NCI-H510A treated with DMSO at 0.1 percent for 48 hours (cell line): ENCODE measurements at places on chromosomes 4 and X.
A peak's percentile ranks its signal among the peaks of the same experiment; 100 is the strongest.

DNA sequence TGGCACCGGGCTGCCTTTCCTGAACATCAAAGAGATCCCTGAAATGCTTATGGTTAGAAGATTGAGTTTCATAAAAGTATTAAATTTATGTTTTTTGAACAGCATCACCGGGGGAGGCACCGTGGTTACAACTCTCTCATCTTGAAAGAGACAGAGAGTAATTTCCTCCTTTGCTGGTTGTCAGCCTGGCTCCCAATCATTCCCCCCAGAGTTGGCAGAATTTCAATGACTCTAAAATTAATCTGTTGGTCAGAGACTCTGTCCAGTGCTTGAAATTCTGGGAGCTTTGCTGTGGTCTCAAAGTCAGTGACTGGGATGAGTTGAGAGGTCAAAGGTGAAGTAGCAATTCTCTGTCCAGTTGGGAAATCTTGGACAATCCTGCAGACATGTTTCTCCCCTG is 135.9 kb downstream of the RAB28 start:
- DNase-seq: no peak

GRCh38 chr4:51960486-51960885 is 59.7 kb downstream of the LRRC66 start:
- DNase-seq: no peak

- no peak for DNase-seq
These were observed 34.5 kb downstream of the PHKA2 start for GRCh38 chrX:18949291-18949943.

GRCh38 chrX:98405376-98405775 is 1521.7 kb downstream of the RPA4 start:
- DNase-seq: no peak

GRCh38 chr4:105714932-105715331 is 6.3 kb downstream of the GSTCD start:
- DNase-seq: no peak

GRCh38 chrX:119226446-119226845 is 9.6 kb upstream of the PGRMC1 start:
- no peak for DNase-seq

- DNase-seq: no peak
These were observed 4.2 kb upstream of the TAB3 start for GRCh38 chrX:30893206-30893605.

GRCh38 chr4:13365195-13365594 is 118.9 kb downstream of the RAB28 start:
- DNase-seq: no peak

DNA sequence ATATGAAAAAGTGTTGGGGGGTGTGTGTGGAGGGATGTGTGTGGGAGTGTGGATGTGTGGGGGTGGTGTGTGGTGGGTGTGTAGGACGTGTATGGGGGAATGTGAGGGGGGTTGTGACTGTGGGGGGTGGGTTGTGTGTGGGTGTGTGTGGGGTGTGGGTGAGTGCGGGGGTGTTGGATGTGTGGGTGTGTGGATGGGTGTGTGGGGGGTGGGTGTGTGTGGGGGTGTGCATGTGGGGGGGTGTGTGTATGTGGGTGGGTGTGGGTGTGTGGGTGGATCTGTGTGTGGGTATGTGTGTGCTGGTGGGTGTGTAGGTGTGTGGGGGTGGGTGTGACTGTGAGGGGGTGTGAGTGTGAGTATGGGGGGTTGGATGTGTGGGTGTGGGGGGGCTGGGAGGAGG is 47.8 kb downstream of the KDR start:
- DNase-seq: no peak

DNA sequence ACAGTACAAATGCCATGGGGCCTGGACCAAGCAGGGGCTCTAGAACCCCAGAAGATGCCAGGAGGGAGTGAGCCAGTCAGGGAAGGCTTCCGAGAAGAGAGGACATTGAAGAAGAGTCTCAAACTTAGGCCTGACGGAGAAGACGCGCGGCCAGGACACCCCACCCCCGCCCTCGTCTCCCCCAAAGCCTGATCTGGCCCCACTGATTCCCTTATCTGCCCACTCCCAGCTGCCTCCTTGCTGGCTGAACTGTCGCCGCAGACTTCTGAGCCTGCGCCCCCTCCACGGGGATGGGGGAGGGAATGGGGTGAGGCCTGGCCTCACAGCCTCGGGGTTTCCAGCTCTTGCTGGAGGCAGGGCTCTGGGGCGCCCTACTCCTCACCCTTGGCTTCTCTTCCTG is 3.6 kb upstream of the GATA1 start:
- DNase-seq: no peak

GRCh38 chrX:22135994-22136684 is 104.0 kb downstream of the PHEX start:
- peak; percentile 69 for DNase-seq

- no peak for DNase-seq
These were observed 3.1 kb downstream of the TADA2B start for GRCh38 chr4:7045961-7046921.

DNA sequence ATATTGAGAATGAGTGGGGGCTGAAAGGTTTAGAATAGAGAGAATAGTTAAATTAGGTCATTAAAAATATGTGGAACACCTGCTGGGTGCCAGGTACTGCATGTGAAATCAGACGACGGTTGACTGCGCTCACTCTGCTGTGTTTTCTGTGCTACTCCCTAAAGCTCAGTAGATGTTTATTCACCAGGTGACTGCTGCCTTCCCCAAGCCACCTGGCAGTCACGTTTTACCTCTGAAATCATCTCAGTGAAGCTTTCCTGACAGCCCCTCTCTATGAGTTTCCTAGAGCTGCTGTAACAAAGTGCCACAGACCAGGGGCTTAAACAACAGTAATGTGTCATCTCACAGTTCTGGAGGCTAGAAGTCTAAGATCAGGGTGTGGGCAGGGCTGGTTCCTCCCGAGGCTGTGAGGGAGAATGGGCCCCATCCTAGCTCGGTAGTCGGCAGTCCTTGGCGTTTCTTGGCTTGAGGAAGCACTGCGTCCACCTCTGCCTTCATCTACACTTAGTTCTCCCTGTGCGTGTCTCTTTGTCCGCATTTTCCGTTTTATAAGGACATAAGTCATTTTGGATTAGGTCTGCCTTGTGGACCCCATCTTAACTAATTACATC is 25.3 kb downstream of the ADD1 start:
- DNase-seq: peak; percentile 19

DNA sequence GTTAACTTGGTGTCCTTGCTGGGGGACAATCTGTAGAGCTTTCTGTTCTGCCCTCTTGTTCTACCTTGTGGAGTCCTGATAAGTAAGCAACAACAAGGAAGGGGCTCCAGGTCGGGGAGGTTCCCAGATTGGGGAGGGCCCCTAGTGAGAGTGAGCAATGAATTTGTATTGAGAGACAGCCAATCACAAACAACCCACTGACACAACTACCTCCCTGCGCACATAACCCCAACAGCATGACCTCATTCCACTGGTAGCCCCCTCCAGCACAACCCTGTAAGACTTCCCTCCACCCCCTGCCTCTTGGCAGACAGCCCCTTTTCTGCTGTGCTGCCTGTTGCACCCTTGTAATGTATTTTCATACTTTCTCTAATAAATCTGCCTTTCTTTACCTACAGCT is 19.7 kb upstream of the PNPLA4 start:
- DNase-seq: no peak

DNA sequence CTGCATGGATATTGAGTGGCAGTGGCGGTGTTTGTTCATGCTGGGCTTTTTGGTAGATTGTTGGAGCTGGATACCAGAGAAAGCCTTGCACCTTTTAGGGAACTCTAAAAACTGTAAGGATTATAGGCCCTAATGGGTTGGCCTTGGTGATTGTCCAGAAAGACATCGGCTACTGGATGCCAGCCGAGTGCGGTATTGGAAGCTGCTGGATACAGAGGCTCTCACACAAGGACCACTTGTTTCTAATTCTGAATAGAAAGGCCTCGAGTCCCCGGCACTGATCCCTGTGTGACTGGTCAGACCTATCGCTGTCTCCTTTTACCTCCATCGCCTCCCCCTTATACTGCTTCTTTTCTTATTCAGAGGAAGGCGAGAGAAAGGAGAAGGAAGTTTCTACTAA is 27.3 kb upstream of the SCOC start:
- DNase-seq: no peak

GRCh38 chr4:173752610-173753230 is 222.7 kb upstream of the HAND2 start:
- DNase-seq: no peak

DNA sequence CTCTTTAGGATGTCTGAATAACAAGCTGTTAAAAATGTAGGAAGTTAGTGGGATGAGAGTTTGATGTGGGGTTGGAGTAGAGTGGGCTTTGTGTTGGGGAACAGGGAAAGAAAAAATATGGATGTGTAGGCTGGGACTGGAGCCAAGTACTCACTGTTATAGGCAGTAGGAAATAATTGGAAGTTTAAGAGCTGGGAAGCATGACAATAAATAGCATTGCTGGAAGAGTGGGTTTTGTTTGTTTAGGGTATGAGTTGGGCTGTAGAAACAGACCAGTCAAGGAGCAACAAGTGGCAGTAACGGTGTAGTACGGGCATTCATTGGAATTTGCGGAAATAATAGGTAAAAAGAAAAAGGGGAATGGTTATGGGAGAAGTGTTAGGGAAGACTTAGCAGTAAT is 81.6 kb downstream of the KDM6A start:
- no peak for DNase-seq

DNA sequence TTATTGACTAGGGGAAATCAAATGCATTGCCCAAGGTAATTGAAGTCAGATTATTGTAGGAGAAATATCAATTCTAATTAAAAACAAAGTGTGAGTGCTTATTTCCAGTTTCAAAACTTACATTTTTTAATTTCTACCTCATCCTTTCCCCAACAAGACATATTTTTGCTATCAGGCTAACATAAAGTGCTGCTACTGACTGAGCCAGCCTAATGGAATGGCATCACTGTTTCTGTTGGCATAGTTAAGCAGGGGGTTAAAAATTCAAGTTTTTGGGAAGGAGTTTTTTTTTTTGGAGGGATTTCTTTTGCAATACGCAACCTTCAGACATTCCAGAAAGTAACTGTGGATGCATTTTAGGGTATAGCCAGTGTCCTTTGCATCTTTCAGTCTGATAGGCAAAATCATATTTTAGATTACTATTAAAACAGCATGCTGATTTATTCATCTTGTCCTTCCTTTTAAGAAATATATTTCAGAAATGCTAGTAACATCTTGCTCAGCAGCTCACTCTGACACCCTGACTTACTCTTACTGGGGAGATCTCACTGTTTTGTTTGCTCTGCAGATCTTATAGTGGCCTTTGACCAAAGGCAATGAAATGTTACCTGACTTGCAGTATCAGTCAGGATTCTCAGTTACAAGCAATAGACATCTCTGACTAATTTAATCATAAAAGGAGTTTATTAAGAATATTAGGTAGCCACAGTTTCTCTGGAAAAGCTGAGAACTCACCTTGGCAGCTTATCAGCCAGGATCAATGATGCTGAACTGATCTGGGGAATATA is 24.4 kb downstream of the GAB1 start:
- no peak for DNase-seq

DNA sequence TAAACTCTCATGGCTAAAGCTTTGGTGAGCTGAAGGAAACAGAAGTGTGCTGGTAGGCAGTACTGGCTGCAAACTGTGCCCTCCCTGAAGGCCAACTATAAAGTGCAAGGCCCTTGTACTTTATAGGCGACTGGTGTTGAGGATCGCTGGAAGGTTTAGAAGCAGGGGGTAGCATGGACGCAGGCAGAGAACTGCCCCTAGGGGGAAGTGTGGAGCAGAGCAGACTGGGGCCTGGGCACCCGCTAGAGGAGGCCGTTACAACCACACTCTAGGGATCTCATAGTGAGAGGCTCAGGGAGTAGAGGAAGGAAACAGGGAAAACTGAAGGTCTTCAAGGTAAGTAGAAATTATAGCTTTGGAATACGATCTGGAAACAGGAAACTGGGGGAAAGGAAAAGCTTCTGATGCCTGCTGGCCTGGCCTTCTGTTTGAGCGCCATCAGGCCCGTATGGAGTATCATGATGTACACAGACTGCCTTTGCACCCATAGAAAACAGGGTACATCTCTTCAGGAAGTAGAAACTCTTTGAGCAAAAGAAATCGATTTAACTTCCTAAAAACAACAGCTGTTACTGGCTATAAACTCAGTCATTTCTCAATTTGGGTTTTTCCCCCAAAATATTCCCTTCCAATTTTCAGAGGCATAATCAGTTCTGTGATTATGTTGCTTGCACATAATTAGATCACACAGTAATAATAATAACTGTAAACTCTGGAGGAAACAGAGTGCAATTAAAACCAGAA is 23.9 kb upstream of the TMSB4X start:
- no peak for DNase-seq

DNA sequence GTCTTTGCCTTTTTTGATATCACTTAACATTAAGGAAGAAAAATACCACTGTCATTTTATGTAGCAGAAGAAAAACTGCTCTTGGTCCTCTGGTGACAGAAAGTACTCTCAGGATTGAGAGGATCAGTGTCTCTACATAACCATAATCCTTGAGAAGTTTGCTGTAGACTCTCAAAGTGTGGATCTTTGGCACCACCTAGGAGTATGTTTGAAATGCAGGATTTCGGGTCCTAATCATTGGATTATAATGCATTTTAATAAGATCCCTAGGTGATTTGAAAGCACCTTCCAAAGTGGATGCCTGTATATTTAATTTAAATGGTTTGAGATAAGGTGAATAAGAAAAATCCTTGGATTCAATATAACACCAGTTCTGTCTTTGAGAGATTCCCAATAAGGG is 23.2 kb downstream of the MOB1B start:
- no peak for DNase-seq

- DNase-seq: no peak
These were observed 5.3 kb downstream of the MBNL3 start for GRCh38 chrX:132483488-132483887.

DNA sequence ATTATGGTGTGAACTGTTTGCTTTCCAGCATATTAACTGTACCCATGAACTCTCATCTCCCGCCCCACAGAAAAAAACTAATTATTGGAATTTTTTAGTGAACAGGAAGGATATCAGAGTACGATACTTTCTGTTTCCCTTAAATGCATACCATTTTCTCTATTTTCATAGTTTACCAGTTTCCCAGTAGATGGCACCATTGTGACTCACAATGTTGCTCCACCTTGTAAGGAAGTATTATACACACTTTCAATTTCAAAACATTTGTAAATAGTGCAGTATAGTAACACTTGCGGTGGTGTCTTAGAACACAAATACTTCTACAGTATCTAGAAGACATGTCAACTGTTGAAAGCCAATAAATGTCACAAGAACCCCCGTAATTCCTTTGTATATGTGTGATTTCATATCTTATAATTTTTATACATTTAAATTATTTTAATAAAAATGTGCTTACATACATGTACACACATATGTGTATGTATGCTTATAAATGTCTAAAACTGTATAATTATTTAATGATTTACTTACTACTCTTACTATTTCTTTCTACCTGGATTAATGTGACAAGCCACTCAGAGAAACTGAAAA is 167.3 kb downstream of the SLIT2 start:
- DNase-seq: peak; percentile 28

GRCh38 chr4:130478406-130478805 is 1382.5 kb downstream of the C4orf33 start:
- no peak for DNase-seq

DNA sequence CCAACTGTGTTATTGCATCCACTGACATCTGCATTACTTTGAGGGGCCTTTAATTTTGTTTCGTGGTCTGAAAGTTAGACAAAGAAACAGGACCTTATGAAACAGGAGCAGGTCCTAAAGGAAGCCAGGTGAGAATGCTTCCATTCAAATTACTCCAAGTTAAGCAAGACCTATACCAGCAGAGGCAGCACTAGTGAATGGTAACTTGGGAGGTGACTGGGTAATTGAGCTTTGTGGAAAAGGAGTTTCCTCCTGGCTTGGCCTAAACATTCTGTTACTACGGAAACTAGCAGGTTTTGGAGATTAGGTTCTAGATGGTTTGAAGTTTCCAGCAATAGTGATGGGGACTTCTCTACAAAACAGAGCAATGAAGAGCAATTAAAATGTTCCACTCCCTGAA is 173.5 kb downstream of the NKX6-1 start:
- DNase-seq: no peak
